Stimulated activated CD4-positive, alpha-beta T cell treated with anti-CD3 and anti-CD28 coated beads, Interleukin-1b, Interleukin-23, amount 100 ng/mL, for 1 hour (primary cell): ENCODE measurements at places on chromosomes 4 and X.

DNA sequence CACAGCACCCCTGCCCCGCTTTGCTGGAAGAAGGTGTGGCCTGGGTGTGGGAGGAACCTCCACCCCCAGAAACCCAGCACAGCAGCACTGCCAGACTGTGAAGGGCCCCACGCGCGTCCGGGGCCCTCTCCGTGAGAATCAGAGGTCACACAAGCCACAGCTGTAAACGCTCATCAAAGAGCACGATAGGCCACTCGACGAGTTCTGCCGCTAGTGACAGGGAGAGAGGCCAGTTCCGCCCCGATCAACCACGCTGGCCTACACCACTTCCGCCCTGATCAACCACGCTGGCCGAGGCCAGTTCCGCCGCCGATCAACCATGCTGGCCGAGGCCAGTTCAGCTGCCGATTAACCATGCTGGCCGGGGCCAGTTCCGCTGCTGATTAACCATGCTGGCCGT lies 25.9 kb upstream of the ADRA2C start:
- no peak for DNase-seq

- no peak for DNase-seq
These were observed 215.6 kb upstream of the PPARGC1A start for GRCh38 chr4:24105327-24106038.

DNA sequence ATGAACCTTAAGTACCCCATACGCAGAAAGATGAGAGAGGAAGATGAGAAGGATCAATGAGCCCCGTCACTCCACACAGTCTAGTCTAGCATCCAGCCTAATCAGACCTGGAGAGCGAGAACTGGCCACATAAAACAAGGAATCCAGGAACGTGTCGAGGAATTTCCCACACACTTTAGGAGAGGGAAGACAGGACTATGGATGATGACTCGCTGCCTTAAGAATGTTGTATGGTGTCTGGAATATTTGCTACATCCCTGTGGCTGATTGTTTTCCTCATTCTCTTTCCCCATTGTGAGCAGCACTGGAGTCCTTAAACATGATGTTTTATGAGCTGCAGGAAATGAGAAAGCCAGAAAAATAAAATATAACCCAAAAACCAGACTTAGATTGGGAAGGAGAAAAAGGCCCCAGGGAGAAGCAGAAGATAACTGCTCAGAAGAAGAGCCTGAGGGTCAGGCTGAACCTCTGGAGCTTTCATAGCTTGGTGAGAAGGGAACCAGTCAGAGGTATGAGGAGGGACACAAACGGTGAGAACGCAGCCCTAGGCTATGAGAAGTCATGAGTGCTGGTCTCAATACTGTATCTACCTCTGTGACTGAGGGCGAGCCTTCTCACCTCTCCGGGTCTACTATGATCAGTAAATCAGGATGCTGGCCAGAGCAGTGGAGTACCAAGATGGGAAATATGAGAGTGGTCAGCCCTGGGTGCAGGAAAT lies 139.5 kb upstream of the NOCT start:
- DNase-seq = no peak

DNA sequence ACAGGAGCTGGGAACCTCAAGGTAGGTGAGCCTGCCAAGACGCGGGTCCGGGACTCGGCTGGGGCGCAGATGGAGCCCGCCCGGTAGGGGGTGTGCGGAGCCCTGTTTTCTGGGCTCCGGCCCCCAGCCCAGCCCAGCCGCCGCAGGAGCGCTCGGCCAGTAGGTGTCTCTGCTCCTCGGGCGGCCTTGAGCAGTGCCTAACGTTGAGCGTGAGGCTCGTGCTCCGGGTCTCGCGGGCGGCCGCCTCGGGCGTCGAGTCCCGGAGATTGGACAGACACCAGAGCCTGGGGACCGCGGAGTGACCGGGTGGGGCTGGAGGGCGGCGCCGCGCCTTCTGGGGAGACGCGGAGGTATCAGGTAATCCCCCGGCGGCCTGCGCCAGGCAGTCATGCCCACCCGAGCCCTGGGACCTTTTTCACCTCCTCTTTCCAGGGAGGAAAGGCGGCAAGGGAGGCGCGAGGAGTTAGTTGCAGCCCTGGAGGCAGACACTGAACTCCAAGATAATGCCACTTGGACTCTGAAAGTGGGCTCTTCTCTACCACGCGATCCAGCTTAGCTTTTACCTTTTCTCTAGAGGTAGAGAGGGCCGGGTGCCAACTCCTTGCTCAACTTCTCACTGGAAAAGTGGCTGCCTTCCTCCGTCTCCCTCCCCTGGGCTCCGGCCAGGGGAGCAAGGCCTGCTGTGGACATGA lies 14.5 kb upstream of the FGG start:
- peak; percentile 14 for DNase-seq

GRCh38 chr4:105710012-105710600 lies 1.5 kb downstream of the GSTCD start:
- no peak for DNase-seq

- DNase-seq = no peak
These were observed 162.6 kb downstream of the MAB21L2 start for GRCh38 chr4:150744570-150744969.

DNA sequence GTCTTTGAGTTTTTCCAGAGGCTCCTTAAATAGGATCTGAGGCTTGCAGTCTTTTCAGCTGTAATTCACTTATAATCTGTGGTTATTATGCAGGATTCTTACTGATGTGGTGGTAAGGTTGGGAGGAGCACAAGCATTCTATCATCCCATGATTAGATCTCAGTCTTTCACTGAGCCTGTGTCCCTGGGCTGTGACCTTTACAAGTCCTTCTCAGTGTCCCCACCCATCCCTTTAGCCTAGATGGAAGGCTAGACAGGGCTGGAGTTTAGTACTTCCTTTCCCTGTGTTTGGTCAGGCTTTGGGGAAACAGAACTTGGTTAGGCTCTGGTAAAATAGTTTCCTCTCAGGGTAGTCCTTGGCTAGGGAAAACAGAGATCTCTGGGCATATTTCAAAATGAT lies 17.1 kb upstream of the NKAP start:
- DNase-seq = no peak

DNA sequence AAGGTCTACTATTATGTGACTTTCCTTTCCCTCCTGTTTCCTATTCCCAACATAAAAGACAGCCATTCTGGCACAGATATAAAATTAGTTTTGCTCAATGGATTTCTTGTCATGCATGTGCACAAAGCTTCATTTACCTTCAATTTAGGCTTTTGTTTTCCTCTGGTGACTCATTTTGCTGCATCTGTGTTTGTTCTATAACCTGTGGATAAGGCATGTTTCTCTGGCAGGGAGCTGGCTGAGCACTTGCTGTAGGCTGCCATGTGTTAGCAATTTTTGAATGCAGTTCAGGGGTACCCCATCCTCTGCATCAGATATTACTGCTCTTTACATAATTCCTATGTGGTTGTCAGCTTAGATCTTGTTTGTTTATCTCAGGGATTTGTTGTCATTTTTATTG lies 202.8 kb upstream of the GRID2 start:
- no peak for DNase-seq

DNA sequence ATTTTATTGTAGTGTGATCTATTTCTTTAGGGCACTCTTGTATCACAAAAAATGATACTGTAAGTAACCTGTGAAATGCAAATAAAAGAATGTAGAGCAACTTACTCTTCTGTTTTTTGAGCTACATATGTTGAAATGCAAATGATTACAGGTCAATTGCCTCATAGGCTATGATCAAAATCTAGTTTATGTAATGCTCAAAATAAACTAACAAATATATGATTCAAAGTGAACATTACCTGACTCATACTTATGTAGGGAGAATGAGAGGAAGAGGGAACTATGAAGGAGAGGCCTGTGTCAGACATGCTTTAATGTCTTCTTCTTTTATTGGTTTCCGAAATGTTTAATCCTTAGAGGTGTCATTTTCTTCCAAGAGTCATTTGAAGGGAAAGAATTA lies 5.0 kb upstream of the RPS6KA3 start:
- no peak for DNase-seq

DNA sequence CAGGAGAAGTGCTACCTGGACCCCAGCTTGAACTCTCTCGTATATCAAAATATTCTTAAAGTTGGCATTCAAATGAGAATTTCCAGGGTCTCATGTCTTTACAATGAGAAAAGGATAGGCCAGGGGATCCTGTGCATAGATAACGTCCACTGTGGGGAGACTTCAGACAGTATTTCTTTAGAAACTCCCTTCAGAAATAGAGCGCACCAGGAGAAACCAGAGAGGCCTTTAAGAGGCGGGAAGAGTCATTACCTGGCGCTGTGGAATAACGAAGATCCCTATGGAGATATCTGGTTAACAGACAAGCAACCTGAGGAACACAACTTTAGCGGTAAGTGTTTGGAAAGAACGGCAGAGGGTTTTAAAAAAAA lies 600 bp downstream of the RADX start:
- DNase-seq = no peak

GRCh38 chr4:176856421-176856820 lies 63.7 kb upstream of the VEGFC start:
- no peak for DNase-seq

GRCh38 chr4:77922158-77923094 lies 59.8 kb downstream of the MRPL1 start:
- no peak for DNase-seq

- DNase-seq = no peak
These were observed 126.3 kb upstream of the POF1B start for GRCh38 chrX:85505801-85506200.

- no peak for DNase-seq
These were observed 8.0 kb downstream of the REELD1 start for GRCh38 chr4:146222313-146222712.

DNA sequence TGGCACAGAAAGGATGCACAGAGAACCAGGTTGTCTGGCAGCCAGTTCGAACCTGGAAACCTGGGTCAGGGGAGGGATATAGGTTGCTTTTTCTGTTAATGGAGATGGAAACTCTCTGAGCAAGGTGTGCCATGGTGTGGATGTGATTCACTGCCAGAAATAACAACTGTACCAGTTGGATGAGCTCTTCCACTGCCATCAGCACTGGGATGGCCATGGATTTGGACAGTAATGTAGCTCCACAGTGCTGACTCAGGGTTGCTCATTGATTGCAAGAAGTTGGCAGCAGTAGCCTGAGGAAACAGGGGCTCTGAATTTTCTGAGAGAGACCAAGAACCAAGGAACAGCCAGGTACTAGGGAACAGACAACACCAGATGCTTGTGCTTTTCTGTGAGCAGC lies 33.8 kb downstream of the PNMA5 start:
- DNase-seq = no peak

GRCh38 chr4:77911091-77911490 lies 48.5 kb downstream of the MRPL1 start:
- DNase-seq = no peak

DNA sequence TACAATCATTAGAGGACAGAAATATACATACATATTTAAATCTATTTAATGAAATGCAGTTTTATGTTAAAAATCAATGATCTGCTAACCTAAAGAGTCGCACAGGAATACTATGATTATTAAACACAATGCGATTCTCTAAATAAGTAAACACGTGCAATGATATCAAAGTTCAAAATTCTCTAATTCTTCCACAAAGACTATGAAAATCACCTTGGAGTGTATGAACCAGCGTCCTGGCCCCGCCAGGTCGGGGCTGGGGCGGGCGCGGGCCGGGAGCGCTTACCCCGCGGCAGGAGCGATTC lies 608 bp upstream of the FAM200B start:
- DNase-seq = no peak

GRCh38 chrX:118286066-118286762 lies 59.7 kb upstream of the WDR44 start:
- no peak for DNase-seq

GRCh38 chr4:26076000-26076587 lies 162.1 kb downstream of the SMIM20 start:
- no peak for DNase-seq

DNA sequence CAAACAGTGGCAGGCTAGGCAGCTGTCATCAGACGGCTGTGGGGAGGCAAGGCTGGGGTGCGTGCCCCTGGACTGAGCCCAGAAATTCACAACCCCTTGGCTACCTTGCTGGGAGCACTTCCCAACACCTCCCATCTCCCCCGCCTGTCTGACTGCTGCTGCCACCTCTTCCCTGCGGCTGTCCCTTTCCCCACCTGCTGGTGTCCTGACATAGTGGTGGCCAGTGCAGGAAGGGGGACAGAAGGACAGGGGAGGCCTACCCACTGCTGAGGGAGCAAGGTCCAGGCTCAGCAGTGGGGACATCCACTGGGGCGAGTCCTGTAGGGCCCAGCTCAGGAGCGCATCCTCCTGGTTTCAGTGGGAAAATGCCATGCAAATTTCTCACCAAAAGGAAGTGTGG lies 3.4 kb downstream of the ABCD1 start:
- no peak for DNase-seq

GRCh38 chrX:136453771-136454170 lies 34.0 kb upstream of the BRS3 start:
- no peak for DNase-seq

- no peak for DNase-seq
These were observed 56.1 kb downstream of the TSPAN5 start for GRCh38 chr4:98602270-98602669.

- DNase-seq = no peak
These were observed 502.1 kb upstream of the IGFBP7 start for GRCh38 chr4:57612279-57612678.

- DNase-seq = no peak
These were observed 319.3 kb downstream of the RAB28 start for GRCh38 chr4:13164783-13165331.

- DNase-seq = no peak
These were observed 38.1 kb upstream of the CLDN24 start for GRCh38 chr4:183360161-183360919.

DNA sequence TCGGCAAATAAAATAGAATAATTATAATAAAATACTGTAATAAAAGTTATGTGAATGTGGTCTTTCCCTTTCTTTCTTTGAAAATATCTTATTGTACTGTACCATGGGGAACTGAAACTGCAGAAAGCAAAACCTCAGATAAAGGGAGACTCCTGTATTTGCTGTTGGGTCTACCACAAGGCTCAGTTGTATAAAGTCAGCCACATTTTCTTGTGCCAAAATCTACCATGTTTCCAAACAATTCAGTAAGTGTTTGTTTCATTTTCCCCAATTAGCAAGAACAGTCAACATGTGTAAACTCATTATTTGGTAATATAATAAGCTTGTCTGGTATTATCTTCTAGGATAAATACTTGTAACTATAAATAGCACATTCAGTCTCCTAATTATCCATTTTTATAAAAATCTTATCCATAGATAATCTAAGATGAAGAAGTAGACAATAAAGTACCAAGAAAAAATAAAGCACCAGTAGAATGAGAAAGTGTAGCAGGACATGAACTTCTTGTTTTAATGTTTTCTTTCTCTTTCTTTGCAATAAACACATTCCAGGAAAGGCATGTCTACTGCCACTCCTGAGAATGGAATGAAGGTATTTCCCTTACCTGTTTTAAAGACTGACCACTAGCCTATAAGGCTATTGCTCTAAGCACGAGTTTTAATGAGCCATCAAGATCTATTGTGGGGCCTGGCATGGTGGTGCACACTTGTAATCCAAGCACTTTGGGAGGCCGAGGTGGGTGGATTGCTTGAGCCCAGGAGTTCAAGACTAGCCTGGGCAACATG lies 15.0 kb upstream of the OTUD4 start:
- no peak for DNase-seq

DNA sequence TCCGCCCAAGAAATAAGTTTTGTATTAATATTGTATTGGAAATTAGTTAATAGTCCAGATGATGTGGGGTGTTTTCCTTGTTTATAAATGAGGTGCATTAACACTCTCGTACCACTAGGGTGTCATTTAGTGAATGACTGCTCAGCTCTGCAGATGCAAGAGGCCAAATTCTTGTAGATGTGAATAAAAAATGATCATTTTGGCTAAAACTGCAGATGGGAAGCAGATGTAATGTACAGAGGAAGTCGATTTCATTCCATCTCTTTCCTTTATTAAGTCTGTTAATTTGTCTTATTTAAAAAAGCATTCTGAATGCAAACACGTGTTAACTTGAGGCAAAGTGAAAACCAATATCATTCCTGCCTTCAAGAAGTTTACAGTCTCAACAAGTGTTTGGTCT lies 108.1 kb downstream of the DHX15 start:
- DNase-seq = no peak
